NCI-H1048 (cell line): ENCODE measurements at places on chromosomes 11 and 22.

- no peak for DNase-seq
Measured at GRCh38 chr22:26453216-26453615, 24.2 kb downstream of the ASPHD2 start.

GRCh38 chr22:23705358-23705757, 14.5 kb downstream of the RGL4 start:
- no peak for DNase-seq

GRCh38 chr11:27385245-27385644, 22.2 kb upstream of the CCDC34 start:
- no peak for DNase-seq

GRCh38 chr11:63906585-63906984, 10.4 kb downstream of the RCOR2 start:
- DNase-seq: no peak

DNA sequence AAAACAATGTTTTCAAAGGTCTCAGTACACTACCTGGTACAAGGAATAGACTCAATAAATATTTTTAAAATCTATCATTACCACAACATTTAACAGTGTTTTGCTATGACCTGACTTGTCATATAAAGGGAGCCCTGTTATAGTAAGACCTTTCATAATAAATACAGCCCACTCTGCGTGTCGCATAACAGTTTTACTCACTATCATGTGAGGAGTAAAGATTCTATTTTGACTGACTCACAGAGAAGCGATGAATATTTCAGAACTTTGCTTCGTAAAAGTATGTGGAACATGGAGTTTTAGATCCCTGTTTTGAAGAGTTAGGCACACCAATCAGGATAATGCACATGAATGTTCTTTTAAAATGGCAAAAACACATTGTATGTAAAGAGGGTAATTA, 531.2 kb downstream of the KCNA4 start:
- no peak for DNase-seq
